ENCODE measurements at places on chromosomes 3 and 15.

- no peak for DNase-seq
Observed at GRCh38 chr3:108133858-108134554, 43.2 kb upstream of the CD47 start.

- no peak for DNase-seq
Observed at GRCh38 chr3:82078246-82078645, 316.8 kb upstream of the GBE1 start.

GRCh38 chr15:43800286-43801141 lies at the start of gene HYPK:
Gene HYPK, plus strand, starts transcription at chr15:43800599. Its CDS starts 24 bp downstream, at chr15:43800623.
- DNase-seq: peak; percentile 87

DNA sequence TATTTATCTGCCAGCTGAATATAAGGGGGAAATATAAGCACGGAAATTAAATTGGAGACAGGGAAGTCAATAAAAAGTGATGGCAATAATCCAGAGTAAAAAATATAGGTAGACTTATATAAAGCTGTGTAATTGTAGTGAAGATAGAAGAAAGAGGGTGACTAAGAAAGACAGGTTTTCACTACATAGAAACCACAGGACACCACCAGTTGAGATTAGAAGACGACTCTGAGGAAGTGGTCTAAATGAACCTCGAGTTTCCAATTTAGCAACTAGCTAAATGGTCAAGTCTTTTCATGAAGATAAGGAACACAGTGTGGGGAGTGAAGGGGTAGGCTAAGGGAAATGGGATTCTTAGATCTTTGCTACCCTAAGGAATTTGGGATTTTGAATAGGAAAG lies 188.8 kb upstream of the ARL6 start:
- no peak for DNase-seq

DNA sequence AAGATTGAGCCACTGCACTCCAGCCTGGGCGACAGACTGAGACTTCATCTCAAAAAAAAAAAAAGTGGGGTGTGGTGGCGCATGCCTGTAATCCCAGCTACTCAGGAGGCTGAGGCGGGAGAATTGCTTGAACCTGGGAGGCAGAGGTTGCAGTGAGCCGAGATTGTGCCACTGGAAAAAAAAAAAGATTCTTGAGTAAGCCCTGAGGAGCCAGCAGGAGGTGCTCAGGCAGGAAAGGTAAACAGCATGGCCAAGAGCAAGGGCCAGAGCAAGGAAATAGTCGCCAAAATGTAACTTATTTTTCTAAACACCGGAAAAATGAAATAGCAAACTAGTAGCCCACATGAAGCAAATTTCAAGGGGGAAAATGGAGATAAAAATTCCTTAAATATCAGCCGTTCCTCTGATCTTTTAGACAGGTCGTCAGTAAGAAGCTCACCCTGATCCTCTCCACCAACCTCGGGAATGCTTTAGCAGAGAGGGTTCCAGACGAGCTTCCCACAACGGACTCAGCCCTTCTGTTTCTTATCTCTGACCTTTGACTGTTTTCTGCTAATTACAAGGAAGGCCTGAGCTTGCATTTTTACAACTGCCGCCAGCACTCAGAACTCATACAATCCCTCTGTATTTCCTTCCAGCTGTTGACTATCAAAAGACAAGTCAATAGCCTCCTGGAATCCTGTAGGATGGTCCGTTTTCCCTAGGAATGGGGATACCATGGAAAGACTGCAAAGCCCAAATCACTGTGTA lies 45.0 kb upstream of the AKAP13 start:
- no peak for DNase-seq

DNA sequence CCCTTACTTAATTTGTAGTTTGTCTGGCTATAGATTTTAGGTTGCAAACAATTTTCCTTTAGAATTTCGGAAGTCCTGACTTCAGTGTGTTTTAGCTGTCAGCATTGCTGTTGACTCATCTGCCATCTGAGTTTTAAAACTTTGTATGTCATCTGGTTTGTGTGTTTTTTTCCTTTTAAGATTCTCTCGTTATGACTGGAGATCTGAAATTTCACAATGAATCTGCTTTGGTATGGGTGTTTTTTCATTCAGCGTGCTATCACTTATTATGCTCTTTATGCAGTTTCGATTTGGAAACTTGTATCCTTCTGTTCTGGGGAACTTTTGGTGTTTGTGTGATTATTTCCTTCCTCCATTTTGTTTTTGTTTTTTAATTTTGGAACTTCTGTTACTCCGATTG lies 53.7 kb upstream of the ZNF280D start:
- DNase-seq: no peak

DNA sequence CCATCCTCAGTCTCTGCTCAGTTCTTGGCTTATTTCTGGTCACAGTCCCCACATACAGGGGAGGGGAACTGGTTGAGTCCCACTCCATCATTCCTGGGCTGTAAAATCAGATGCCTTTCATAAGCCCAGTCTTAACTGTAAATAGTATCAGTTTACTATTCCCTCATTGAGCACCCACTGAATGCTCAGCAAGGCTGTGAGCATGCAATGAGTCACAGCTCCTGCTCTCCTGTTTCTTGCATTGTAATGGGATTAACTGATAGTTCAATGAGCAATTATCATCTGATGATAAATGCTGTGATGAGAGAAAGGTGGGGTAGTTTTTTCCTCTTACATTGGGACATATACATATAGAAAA lies 113.6 kb upstream of the TPM1 start:
- no peak for DNase-seq

All from activated CD4-positive, alpha-beta T cell treated with anti-CD3 and anti-CD28 coated beads for 1 hour (primary cell).